ENCODE measurements at places on chromosomes 7 and 10. TPM values are rescaled to one million over a fixed set of nuclear protein-coding genes. Genes with fewer than 3 reads are reported as not detected.

DNA sequence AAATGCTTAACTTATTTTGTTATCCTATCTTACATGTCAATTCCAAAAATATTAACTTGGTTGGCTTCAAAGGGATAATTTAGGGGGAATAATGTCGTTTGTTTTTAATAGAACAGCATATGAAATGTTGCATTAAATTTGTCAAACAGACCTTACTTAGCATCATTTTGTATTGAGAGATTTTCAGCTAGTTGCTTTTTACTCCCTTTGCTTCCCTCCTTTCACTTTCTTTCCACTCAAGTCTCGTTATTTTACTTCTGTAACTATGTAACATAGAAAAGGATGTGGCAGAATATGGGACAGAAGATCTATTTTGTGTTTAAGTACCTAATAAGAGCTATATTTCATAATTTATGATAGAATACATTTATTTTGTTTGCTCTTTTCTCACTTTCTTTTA, 2.6 kb downstream of the PHYHIPL start:
- peaks cover 3% of the 10 kb centered on the region for H3K27me3 ChIP-seq
- no peaks in the 10 kb centered on the region for H3K36me3 ChIP-seq
- no peak overlapping the region for H3K27ac ChIP-seq
- DNase-seq, result no peak
- H3K4me1 ChIP-seq, result no peaks in the 10 kb centered on the region
- no peak overlapping the region for H3K4me3 ChIP-seq

- H3K27ac ChIP-seq, result no peak overlapping the region
- H3K4me1 ChIP-seq, result peaks cover 6% of the 10 kb centered on the region
- no peaks in the 10 kb centered on the region for H3K27me3 ChIP-seq
Observed at GRCh38 chr10:35424680-35425285, 88.5 kb downstream of the CCNY start.

DNA sequence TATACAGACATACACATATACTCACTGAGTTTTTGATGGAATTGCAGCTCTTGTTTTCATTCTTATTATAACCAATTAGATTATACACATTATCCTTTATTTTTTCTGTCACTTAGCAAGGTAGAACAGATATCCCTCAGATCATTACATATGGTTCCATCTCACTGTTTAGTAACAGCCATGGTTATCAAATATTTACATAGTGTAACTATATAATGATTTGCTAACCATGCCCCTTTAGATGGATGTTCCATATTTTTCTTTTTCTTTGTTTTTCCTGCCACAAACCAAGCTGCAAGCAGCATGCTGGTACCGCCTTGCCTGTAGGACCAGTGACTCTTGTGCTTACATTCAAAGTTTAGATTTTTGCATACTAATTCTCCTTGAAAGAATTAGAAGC, 163.4 kb upstream of the NFE2L3 start:
- no peak overlapping the region for H3K4me3 ChIP-seq
- no peaks in the 10 kb centered on the region for H3K4me1 ChIP-seq
- H3K27ac ChIP-seq, result no peak overlapping the region
- H3K27me3 ChIP-seq, result no peaks in the 10 kb centered on the region
- no peaks in the 10 kb centered on the region for H3K36me3 ChIP-seq
- DNase-seq, result no peak

The ATRNL1 gene
- 0.78 TPM for polyA plus RNA-seq

The PNLIPRP3 gene
- not detected for polyA plus RNA-seq

The PNLIPRP1 gene
- polyA plus RNA-seq, result 0.21 TPM

GRCh38 chr7:27730112-27730511, 9.8 kb upstream of the TAX1BP1 start:
- DNase-seq, result no peak
- H3K4me3 ChIP-seq, result no peak overlapping the region
- H3K36me3 ChIP-seq, result no peaks in the 10 kb centered on the region
- peaks cover 4% of the 10 kb centered on the region for H3K4me1 ChIP-seq
- no peaks in the 10 kb centered on the region for H3K27me3 ChIP-seq

DNA sequence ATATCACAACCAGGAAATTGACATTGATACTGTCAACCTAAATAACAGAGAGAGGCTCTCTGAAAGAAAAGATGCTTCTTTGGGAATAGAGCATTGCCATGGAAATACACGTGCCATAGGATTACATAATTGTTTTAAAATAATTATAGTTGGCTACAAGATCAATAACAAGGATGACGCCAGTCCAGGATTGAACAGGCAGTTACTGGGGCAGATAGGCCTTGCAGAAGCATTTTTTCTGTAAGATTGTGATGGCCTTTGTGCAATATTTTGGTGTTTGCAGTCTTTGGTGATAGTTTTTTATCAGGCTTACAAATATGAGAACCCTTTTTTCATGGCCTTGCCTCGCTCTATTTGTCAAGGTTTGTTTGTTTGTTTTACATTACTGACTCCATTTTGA, 10.5 kb downstream of the ACADSB start:
- DNase-seq, result no peak
- no peak overlapping the region for H3K4me3 ChIP-seq
- no peak overlapping the region for H3K27ac ChIP-seq
- H3K36me3 ChIP-seq, result no peaks in the 10 kb centered on the region

DNA sequence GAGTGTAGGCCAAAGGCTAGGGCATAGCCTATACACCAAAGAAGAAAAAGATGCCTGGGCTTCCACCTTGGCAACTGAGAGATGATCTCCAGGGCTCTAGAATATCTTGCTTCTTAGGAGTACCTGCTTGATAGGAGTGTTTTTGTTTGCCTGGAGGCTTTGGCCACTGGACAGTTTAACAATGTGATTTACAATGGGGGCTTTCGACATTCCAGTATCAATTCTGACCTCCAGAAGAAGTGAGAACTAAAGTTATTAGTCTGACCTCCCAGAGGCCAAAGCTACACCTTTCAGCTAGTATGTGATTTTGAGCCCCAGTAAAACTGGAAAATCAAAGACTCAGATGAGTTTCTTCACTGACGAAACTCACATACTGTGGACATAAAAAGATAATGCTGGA, 96.1 kb downstream of the JMJD1C start:
- H3K4me1 ChIP-seq, result peaks cover 2% of the 10 kb centered on the region
- H3K4me3 ChIP-seq, result no peak overlapping the region
- H3K27me3 ChIP-seq, result no peaks in the 10 kb centered on the region

The NOBOX gene
- polyA plus RNA-seq, result not detected

The TMEM120A gene
- 207 TPM for polyA plus RNA-seq

The VAX1 gene
- polyA plus RNA-seq, result not detected

DNA sequence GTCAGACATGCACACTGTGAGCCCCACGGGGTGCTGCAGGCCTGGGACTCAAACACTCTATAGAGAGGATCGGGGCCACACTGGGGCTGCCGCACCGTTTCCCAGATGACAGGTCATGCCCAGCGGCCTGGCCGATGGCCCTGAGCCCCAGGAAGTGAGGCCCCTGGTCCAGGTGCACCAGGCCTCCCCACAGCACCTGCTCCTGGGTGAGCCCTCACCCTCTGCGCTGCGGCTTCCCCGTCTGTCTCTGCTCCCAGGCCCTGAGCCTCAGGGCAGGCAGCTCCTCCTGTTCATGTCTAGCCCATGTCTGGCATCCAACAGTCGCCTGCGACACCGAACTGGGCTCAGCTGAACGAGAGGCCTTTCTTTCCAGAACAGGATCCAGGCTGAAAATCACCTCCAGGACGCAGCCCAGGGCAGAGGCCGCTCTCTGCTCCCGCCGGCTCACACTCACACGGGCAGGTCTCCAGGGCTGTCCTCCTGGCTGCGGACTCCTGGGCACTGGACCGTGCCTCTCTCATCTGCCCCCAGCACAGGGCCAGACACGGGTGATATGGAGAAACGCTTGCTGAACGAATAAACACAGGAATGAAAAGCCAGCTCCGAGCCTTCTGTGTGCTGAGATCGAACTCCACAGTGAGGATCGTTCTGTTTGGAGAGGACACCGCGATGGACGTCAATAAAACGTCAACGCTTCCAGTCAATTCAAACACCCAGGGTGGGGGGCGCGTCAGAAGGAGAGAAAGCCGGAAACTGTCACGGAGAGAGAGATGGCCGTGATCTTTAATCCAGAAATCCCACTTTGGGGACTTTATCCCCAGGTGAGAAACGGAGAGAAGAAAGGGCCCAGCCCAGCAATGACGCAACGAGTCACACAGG, 202.4 kb downstream of the ELFN1 start:
- H3K27me3 ChIP-seq, result no peaks in the 10 kb centered on the region
- H3K36me3 ChIP-seq, result peaks cover 7% of the 10 kb centered on the region
- H3K4me1 ChIP-seq, result no peaks in the 10 kb centered on the region
- H3K27ac ChIP-seq, result no peak overlapping the region

DNA sequence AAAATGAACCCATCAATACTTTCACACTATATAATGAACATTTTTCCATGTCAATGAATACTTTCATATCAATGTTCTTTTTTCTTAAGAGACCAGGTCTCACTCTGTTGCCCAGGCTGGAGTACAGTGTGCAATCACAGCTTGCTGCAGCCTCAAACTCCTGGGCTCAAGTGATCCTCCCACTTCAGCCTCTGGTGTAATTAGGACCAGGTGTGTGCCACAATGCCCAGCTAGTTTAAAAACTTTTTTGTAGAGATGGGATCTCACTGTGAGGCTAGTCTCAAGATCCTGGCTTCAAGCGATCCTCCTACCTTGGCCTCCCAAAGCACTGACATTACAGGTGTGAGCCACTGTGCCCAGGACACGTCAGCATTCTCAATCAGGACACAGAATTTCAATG, 85.2 kb downstream of the SH3PXD2A start:
- H3K27me3 ChIP-seq, result no peaks in the 10 kb centered on the region

DNA sequence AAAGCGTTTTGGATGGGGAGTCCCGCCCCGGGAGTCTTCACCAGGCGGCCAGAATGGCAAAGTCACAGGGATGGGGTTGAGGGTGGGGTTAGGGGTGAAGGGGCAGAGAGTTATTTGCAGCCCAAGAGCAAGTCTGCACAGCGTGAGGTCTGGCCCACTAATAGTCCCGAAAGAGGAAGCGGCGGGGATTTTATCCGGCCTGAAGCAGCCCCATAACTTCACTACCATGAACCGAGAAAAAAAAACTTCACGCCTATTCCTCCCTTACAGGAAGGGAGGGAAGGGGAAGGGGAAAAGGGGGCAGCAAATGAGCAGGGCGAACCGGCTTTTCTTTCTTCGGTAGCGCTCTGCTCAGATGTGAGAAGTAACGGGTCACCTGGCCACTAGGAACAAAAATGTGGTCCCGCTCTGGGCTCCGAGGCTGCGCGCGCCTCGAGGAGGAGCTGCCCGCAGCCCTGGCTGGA, 712 bp downstream of the ITPRIP start:
- DNase-seq, result peak; percentile 27
- H3K4me3 ChIP-seq, result peak overlapping the region; percentile 82
- no peaks in the 10 kb centered on the region for H3K36me3 ChIP-seq
- peaks cover 2% of the 10 kb centered on the region for H3K4me1 ChIP-seq

- H3K4me3 ChIP-seq, result no peak overlapping the region
- DNase-seq, result no peak
- peaks cover under 1% of the 10 kb centered on the region for H3K27me3 ChIP-seq
- H3K4me1 ChIP-seq, result no peaks in the 10 kb centered on the region
- H3K36me3 ChIP-seq, result no peaks in the 10 kb centered on the region
Observed at GRCh38 chr10:132297526-132297925, 10.2 kb downstream of the STK32C start.

The MCM10 gene
- polyA plus RNA-seq, result not detected

The HMX3 gene
- polyA plus RNA-seq, result 0.51 TPM

DNA sequence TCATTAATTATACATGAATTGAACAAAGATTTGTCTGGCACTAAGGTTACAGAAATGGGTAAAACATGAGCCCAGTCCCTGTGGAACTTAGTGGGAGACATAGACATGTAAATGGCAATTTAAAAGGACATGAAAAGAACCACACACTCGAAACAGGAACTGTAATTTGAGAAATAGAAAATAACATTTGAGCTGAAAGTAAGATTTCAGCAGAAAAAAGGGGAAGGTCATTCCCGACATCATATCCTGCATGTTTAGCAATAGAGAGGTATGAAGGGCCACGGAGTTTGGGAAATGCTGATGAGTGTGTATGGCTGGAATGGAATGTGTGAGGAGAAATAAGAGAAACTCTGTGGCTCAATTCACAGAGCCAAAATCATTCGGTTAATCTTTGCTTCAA, 175.4 kb upstream of the AHR start:
- no peaks in the 10 kb centered on the region for H3K27me3 ChIP-seq
- H3K27ac ChIP-seq, result no peak overlapping the region
- H3K4me3 ChIP-seq, result no peak overlapping the region
- no peaks in the 10 kb centered on the region for H3K36me3 ChIP-seq

DNA sequence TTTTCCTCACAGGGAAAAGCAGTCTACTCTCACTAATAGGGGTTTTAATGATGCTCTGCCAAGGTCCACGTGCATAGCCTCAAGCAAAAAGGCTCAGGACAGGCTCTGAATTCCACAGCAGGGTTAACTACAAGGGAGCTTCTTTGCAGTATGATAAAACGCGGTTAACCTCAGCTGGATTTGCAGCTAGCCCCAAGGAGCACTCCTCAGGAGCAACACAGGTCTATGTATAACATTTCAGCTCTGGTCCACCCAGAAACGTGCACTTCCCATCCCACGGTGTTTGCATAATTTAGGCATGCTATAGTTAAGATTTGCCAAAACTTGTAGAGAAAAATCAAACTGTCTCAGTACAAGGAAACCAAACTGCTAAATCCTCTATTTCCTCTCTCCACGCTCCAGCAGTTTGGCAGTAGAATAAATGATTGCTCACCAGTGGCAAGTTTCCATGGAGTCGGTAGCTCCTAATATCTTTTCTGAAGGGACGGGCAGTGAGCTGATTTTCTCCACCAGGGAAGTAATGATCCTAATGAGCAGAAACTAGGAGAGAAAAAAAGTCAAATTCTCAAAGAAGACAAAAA, 13.1 kb upstream of the ASB4 start:
- H3K36me3 ChIP-seq, result no peaks in the 10 kb centered on the region
- H3K4me3 ChIP-seq, result no peak overlapping the region
- H3K27ac ChIP-seq, result no peak overlapping the region
- DNase-seq, result no peak

- no peaks in the 10 kb centered on the region for H3K27me3 ChIP-seq
- peaks cover 6% of the 10 kb centered on the region for H3K4me1 ChIP-seq
- no peak for DNase-seq
- H3K27ac ChIP-seq, result no peak overlapping the region
Observed at GRCh38 chr7:155219947-155220769, 77.5 kb upstream of the INSIG1 start.

- H3K27ac ChIP-seq, result no peak overlapping the region
- no peaks in the 10 kb centered on the region for H3K27me3 ChIP-seq
- no peaks in the 10 kb centered on the region for H3K36me3 ChIP-seq
- no peak for DNase-seq
- no peaks in the 10 kb centered on the region for H3K4me1 ChIP-seq
- no peak overlapping the region for H3K4me3 ChIP-seq
Observed at GRCh38 chr10:3909339-3909738, 124.3 kb upstream of the KLF6 start.

- no peaks in the 10 kb centered on the region for H3K27me3 ChIP-seq
- no peaks in the 10 kb centered on the region for H3K4me1 ChIP-seq
- H3K4me3 ChIP-seq, result no peak overlapping the region
- no peak for DNase-seq
Observed at GRCh38 chr7:26735976-26736600, 128.3 kb downstream of the SKAP2 start.

DNA sequence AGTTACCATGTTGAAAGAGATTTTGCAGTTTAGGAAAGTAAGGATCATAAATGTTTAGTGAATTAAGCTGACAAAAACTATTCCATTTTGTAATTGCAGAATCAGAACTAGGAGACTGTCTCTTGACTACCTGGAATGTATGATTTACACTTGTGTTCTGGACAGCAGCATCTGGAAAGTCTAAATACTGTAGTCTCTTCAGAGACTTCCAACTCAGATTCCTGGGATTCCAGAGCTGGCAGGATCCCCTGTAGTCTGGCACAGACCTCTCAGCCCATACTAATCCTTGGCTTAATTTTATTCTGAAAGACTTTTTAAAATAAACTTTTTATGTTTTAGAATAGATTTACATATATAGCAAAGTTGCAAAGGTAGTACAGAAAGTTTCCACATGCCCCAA, 452.7 kb downstream of the DPP6 start:
- H3K27me3 ChIP-seq, result no peaks in the 10 kb centered on the region
- no peaks in the 10 kb centered on the region for H3K36me3 ChIP-seq
- no peak for DNase-seq
- no peak overlapping the region for H3K27ac ChIP-seq
